ENCODE measurements at places on chromosomes 5 and 9. TPM values are rescaled to one million over a fixed set of nuclear protein-coding genes. Genes with fewer than 3 reads are reported as not detected.
A peak's percentile ranks its signal among the peaks of the same experiment; 100 is the strongest.

DNA sequence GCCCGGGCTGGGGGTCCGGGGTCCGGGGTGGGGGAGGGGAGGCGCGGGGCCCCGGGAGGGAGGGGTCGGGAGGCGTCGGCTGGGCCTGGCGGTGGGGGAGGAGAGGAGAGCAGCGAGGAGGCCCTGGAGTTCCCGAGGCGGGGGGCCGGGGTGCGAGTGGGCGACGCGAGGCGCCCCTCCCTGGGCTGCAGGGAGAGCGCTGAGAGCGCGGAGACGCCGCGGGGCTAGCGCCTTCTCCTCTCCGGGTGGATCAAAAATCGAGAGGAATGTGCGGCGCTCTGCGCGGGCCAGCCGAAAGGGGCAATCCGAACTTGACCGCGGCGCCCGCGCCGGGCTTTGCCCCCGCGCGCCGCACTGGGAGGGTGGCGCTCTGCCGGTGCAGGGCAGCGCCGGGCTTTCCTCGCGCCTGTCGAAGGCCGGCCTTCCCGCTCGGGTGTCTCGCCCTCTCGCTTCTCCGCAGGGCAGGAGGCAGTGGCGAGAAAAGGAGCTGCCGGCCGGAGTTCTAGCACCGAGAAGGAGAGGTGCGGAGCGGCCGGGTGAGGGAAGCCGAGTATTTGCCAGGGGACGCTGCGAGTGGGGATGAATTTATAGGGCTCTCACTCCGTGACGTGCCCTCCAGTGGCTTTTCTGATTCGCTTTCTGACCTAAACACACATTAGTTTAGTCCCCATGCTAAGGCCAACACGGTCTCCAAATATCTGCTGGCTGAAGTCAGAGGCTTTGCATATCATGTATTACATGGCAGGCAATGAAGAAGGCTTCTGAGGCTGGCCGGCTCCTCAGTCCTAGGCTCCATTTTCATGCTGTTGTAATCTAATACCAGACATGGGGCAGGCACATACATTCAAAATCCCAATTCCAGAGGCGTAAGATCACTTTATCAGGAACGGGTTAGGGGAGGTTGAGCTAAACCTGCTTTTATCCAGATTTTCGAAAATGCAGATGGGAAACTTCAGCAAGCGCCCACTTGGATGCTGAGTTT, 503 bp upstream of the GDNF start:
- H3K4me1 ChIP-seq: peaks cover 24% of the 10 kb centered on the region
- H3K36me3 ChIP-seq: no peaks in the 10 kb centered on the region
- H3K27me3 ChIP-seq: peaks cover 84% of the 10 kb centered on the region
- no peak overlapping the region for H3K4me3 ChIP-seq

DNA sequence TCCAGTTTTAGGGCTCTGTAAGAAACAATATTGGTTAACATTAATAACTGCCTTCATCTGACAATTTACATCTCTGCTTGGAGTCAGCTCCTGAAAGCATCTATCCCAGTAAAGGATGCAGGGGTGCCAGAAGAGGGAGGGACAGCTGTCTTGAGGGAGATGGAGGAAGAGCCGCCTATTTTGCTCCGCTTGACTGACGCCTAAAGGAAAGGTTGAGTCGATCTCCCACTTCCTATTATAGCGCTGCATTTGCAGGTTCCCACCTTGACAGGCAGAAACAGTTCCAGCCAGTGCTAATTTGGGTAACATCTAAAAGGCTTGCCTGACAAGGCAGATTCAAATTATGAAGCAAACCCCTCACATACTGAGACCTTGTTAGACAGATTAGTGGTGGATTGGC, 374.6 kb downstream of the SPATA31D1 start:
- H3K27me3 ChIP-seq: no peaks in the 10 kb centered on the region
- H3K4me1 ChIP-seq: no peaks in the 10 kb centered on the region
- no peak for DNase-seq
- H3K36me3 ChIP-seq: no peaks in the 10 kb centered on the region
- no peak overlapping the region for H3K4me3 ChIP-seq

DNA sequence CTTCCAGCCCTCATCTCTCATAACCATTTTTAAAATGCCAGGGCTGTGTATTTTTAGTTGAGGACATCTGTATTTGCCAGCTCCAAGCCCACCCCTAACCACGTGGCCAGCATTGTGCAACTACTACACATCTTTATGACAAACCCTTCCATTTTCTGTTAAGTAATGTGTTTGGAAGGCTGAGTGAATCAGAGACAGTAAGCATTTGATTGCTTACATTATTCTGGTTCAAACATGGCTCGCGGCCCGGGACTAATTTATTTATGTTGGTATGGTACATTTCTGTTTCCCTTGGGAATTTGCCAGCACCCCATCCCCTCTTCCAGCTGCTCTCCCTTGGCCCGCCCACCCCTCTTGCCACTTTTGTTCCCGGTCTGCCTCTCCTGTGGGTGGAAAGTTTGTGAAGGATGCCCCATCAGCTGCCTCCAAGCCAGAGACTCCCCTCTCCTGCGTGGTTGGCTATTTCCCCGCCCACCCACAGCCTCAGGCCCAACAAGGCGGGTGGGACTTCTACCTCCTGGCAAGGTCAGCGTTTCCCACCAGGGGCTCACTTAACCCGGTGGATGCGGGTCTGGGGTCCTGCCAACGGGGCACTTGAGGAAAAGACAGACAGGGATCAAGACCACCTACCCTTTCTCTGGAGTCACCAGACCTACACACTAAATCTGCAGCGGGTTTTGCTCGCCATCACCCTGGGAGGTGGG, 162.2 kb downstream of the HSD17B3 start:
- DNase-seq: no peak
- H3K36me3 ChIP-seq: no peaks in the 10 kb centered on the region
- H3K4me3 ChIP-seq: no peak overlapping the region
- no peak overlapping the region for H3K27ac ChIP-seq

- no peak overlapping the region for H3K4me3 ChIP-seq
- H3K27ac ChIP-seq: no peak overlapping the region
- no peaks in the 10 kb centered on the region for H3K36me3 ChIP-seq
- H3K4me1 ChIP-seq: no peaks in the 10 kb centered on the region
- H3K27me3 ChIP-seq: no peaks in the 10 kb centered on the region
Observed at GRCh38 chr9:109716631-109717030, 63.4 kb upstream of the PALM2AKAP2 start.

DNA sequence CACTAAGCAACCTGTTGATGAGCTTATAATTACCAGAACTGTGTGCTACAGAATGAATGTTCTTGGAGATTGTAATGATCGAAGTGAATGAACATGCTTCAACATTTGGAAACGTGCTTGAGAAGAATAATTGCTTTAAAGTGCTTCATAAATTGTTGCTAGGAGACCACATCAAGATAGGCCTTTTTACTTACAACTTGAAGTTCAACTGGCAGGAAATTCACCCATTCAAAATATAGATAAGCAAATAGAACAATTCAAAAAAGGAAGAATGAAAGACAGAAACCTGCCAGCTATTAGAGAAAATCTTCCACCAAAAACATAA, 38.0 kb upstream of the SLC44A1 start:
- no peaks in the 10 kb centered on the region for H3K27me3 ChIP-seq
- no peak for DNase-seq
- H3K36me3 ChIP-seq: no peaks in the 10 kb centered on the region
- no peak overlapping the region for H3K4me3 ChIP-seq
- H3K4me1 ChIP-seq: no peaks in the 10 kb centered on the region

GRCh38 chr9:79286992-79287707, 284.6 kb upstream of the TLE4 start:
- H3K36me3 ChIP-seq: no peaks in the 10 kb centered on the region
- H3K4me1 ChIP-seq: no peaks in the 10 kb centered on the region
- no peak overlapping the region for H3K27ac ChIP-seq
- H3K27me3 ChIP-seq: no peaks in the 10 kb centered on the region
- no peak for DNase-seq
- H3K4me3 ChIP-seq: no peak overlapping the region

DNA sequence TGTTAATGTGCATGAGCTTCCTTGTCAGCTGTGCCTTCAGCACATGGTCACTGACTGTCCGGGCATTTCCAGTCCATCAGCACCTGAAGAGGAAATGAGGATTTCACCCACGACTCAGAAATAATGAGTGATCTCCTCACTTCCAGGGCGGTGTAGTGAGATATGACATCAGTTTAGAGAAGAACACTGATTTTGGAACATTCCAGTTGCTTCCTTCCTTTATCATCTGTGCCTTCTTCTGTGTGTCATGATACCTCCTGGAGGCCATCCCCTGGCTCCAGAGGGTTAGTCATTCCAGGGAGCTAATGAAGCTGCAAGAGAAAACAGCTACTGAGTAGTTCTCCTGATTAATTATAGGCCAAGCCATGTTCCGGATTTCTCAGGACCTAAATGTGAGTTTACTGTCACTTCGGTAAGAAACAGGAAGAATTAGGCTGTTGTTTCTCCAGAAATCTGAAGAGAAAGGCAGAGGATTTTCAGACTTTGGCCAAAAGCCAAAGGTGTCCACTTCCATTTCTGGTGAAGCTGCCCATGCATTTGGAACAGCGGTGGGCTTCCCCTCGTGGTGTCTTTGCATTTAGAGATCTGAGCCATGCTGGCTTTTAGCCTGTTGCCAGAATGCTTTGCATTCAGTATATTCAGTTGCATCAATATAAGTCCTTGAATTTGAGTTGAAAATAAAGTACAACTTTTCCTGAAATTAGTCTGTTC, 161.3 kb upstream of the OTULINL start:
- no peaks in the 10 kb centered on the region for H3K27me3 ChIP-seq
- peaks cover 45% of the 10 kb centered on the region for H3K4me1 ChIP-seq
- DNase-seq: no peak

DNA sequence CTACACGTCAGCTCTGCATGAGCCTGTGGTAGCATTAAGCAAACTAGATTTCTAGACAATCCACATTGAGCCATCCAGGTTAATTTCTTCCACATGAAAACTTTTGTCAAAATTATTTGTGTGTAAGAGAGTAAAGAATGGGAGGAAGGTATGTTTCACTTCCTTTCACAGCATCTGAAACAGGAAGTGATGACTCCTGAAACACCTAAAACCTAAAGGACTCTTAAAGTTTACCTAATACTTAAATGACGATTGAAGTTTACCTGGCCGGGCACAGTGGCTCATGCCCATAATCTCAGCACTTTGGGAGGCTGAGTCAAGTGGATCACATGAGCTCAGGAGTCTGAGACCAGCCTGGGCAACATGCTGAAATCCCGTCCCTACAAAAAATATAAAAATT, 223.8 kb downstream of the CEMIP2 start:
- DNase-seq: no peak
- no peaks in the 10 kb centered on the region for H3K4me1 ChIP-seq
- no peak overlapping the region for H3K4me3 ChIP-seq
- H3K27me3 ChIP-seq: peaks cover 30% of the 10 kb centered on the region

DNA sequence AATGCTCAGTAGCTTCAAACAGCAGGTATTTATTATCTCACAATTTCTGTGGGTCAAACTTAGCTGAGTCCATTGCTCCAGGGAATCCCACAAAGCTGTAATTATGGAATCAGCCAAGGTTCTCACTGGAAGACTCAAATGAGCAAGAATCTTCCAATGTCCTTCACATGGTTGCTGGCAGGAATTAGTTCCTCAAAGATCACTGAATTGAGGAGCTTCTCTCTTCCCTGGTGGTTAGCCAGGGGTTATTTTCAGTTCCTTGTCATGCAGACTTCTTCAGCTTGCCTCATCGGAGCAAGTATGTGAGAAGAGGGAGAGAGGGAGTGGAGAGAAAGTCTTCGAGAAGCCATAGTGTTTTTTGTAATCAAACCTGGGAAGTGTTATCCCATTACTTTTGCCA, 2331.9 kb downstream of the MAT2B start:
- no peak overlapping the region for H3K4me3 ChIP-seq
- H3K4me1 ChIP-seq: no peaks in the 10 kb centered on the region
- H3K27ac ChIP-seq: no peak overlapping the region
- no peaks in the 10 kb centered on the region for H3K27me3 ChIP-seq
- no peak for DNase-seq

GRCh38 chr9:97636903-97637302, 3.3 kb downstream of the NCBP1 start:
- H3K4me3 ChIP-seq: peak overlapping the region; percentile 7
- H3K27me3 ChIP-seq: no peaks in the 10 kb centered on the region
- H3K4me1 ChIP-seq: peaks cover 56% of the 10 kb centered on the region

- H3K36me3 ChIP-seq: no peaks in the 10 kb centered on the region
- H3K4me3 ChIP-seq: no peak overlapping the region
- H3K27ac ChIP-seq: no peak overlapping the region
- no peaks in the 10 kb centered on the region for H3K4me1 ChIP-seq
Observed at GRCh38 chr5:67405101-67405364, 208.4 kb upstream of the CD180 start.

GRCh38 chr5:45262061-45262590, 434.1 kb downstream of the HCN1 start:
- no peaks in the 10 kb centered on the region for H3K27me3 ChIP-seq
- no peaks in the 10 kb centered on the region for H3K4me1 ChIP-seq
- H3K27ac ChIP-seq: no peak overlapping the region
- no peak overlapping the region for H3K4me3 ChIP-seq
- H3K36me3 ChIP-seq: no peaks in the 10 kb centered on the region

GRCh38 chr9:34475097-34475496, 16.5 kb downstream of the DNAI1 start:
- H3K36me3 ChIP-seq: no peaks in the 10 kb centered on the region
- H3K4me3 ChIP-seq: no peak overlapping the region
- no peak for DNase-seq

DNA sequence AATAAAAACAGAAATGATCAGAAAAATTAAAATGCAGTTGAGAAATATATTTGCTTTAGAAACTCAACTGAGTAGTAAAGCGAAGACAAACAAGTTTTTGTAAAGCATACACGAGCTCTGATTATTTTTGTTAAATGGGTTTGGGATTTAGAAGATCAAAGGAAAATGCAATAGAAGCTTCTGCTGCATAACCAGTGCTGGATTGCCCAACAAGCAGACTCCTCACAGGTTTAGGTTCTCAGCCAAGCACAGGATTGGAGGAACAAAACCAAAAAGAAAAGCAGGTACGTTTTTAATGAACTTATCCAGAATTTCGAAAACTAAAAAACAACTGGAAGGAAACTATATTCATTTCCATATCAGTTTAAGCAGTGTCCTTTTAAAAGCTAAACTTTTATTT, 423.8 kb downstream of the TMEM161B start:
- no peak overlapping the region for H3K4me3 ChIP-seq
- no peaks in the 10 kb centered on the region for H3K4me1 ChIP-seq
- H3K27ac ChIP-seq: no peak overlapping the region
- DNase-seq: no peak

- DNase-seq: no peak
- peaks cover 9% of the 10 kb centered on the region for H3K4me1 ChIP-seq
- no peaks in the 10 kb centered on the region for H3K27me3 ChIP-seq
- no peak overlapping the region for H3K27ac ChIP-seq
Observed at GRCh38 chr5:139360384-139360783, 18.7 kb downstream of the PAIP2 start.

DMRT3 gene
- total RNA-seq: not detected

TAF1L gene
- not detected for total RNA-seq

TEX48 gene
- 0.97 TPM for total RNA-seq

RGS7BP gene
- not detected for total RNA-seq

RANBP17 gene
- total RNA-seq: not detected

DEPDC1B gene
- total RNA-seq: 46.7 TPM

CCDC171 gene
- 1.3 TPM for total RNA-seq

NXNL2 gene
- not detected for total RNA-seq

ZNF883 gene
- total RNA-seq: 0.42 TPM

IFNK gene
- total RNA-seq: not detected

COL5A1 gene
- 0.15 TPM for total RNA-seq

PDE6A gene
- not detected for total RNA-seq
